Breast epithelium (tissue), 4 donors: ENCODE measurements at places on chromosomes 3 and 15.

- DNase-seq = no peak
- H3K36me3 ChIP-seq = no peaks in the 10 kb centered on the region
- H3K4me3 ChIP-seq = no peak overlapping the region
- H3K4me1 ChIP-seq = no peaks in the 10 kb centered on the region
- H3K27me3 ChIP-seq = no peaks in the 10 kb centered on the region
- no peak overlapping the region for H3K27ac ChIP-seq
These were observed 18.3 kb downstream of the P2RY1 start for GRCh38 chr3:152853196-152853595.

DNA sequence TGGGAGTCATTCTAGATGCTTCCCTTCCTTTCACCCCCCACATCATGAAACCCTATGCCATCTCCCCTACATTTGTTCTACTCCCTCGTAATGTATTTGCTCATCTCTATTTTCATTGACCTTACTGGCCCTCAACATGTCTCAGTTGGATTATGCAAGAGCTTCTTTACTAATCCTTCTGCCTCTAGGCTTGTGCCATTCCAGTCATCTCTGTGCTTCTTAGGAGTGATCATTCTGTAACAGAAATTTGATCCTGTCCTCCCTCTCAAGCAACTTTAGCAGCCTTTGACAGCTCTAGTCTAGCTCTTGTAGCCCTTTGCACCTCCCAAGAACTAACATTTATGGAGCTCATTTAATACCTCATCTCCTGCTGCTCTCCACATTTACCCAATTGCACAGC is 64.7 kb downstream of the ISL2 start:
- H3K27ac ChIP-seq = no peak overlapping the region
- no peak for DNase-seq
- no peaks in the 10 kb centered on the region for H3K4me1 ChIP-seq
- H3K27me3 ChIP-seq = no peaks in the 10 kb centered on the region
- H3K36me3 ChIP-seq = no peaks in the 10 kb centered on the region

GRCh38 chr3:138921316-138922292 is 25.3 kb downstream of the FOXL2 start:
- H3K27ac ChIP-seq = peak overlapping the region; percentile 65
- DNase-seq = no peak
- no peaks in the 10 kb centered on the region for H3K4me1 ChIP-seq
- no peaks in the 10 kb centered on the region for H3K27me3 ChIP-seq
- no peaks in the 10 kb centered on the region for H3K36me3 ChIP-seq

GRCh38 chr15:24745290-24745689 is 69.7 kb downstream of the NPAP1 start:
- no peaks in the 10 kb centered on the region for H3K27me3 ChIP-seq
- H3K27ac ChIP-seq = no peak overlapping the region
- no peak for DNase-seq
- no peaks in the 10 kb centered on the region for H3K36me3 ChIP-seq

- DNase-seq = no peak
- H3K4me3 ChIP-seq = no peak overlapping the region
- H3K36me3 ChIP-seq = no peaks in the 10 kb centered on the region
- H3K4me1 ChIP-seq = no peaks in the 10 kb centered on the region
- no peak overlapping the region for H3K27ac ChIP-seq
- no peaks in the 10 kb centered on the region for H3K27me3 ChIP-seq
These were observed 111.8 kb downstream of the IGF2BP2 start for GRCh38 chr3:185713015-185713414.

DNA sequence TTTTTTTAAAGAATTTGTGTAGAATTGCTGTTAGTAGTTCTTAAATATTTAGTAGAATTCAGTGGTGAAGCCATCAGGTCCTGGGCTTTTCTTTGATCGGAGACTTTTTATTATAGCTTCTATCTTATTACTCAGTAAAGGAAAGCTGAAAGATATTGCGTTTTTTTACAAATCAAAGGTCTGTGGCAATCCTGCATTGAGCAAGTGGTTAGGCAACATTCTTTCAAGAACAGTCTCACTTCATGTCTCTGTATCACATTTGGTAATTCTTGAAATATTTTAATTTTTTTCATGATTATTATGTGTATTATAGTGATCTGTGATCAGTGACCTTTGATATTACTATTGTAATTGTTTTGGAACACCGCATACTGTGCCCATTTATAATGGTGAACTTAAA is 140.8 kb downstream of the UNC13C start:
- H3K4me3 ChIP-seq = no peak overlapping the region
- DNase-seq = no peak
- H3K27ac ChIP-seq = no peak overlapping the region
- H3K27me3 ChIP-seq = no peaks in the 10 kb centered on the region
- no peaks in the 10 kb centered on the region for H3K36me3 ChIP-seq
- H3K4me1 ChIP-seq = no peaks in the 10 kb centered on the region

DNA sequence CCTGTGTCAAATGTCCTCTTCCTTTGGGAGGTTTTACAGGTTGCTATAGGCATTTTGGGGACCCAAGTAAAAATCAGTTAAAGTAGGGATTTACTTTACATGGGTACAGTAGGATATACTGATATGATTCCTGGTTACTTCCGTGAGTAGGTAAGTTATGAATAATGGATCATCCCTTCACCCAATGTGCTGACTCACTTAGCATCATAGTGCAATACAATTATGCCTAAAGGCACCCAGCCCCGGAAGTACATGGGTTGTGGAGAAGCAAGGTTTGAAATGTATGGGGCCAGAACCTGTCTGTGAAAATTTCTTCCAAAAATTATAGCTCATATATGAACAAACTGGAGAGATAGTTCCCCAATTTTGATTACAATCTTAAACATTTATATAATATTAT is 64.0 kb downstream of the GLB1 start:
- H3K4me1 ChIP-seq = no peaks in the 10 kb centered on the region
- DNase-seq = no peak
- no peak overlapping the region for H3K27ac ChIP-seq
- no peak overlapping the region for H3K4me3 ChIP-seq

- no peaks in the 10 kb centered on the region for H3K27me3 ChIP-seq
- no peaks in the 10 kb centered on the region for H3K36me3 ChIP-seq
- H3K27ac ChIP-seq = peak overlapping the region; percentile 48
- no peak for DNase-seq
- H3K4me3 ChIP-seq = no peak overlapping the region
These were observed 39.4 kb upstream of the HACD2 start for GRCh38 chr3:123624302-123624701.

DNA sequence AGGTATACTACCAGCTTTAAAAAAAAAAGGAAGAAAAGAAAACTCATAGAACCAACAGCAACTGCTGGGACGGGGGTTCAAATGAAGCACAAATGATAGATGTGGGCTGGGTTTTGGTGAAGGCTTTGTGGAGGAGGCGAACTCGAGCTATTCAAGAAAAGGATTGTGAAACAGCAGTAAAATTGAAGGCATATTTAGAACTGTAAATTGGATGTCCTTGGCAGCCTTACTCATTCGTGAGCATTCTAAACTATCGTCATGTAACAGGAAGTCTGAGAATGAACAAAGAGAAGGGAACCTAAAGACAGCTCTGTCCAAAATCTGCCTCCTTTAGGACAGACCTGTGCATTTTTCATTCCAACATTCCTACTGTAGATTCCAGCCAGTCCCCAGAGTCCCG is 97.8 kb downstream of the LARS2 start:
- no peak overlapping the region for H3K27ac ChIP-seq
- H3K4me3 ChIP-seq = no peak overlapping the region
- H3K36me3 ChIP-seq = no peaks in the 10 kb centered on the region

- DNase-seq = no peak
- peaks cover 13% of the 10 kb centered on the region for H3K36me3 ChIP-seq
These were observed 12.4 kb downstream of the PPM1M start for GRCh38 chr3:52257911-52258310.

DNA sequence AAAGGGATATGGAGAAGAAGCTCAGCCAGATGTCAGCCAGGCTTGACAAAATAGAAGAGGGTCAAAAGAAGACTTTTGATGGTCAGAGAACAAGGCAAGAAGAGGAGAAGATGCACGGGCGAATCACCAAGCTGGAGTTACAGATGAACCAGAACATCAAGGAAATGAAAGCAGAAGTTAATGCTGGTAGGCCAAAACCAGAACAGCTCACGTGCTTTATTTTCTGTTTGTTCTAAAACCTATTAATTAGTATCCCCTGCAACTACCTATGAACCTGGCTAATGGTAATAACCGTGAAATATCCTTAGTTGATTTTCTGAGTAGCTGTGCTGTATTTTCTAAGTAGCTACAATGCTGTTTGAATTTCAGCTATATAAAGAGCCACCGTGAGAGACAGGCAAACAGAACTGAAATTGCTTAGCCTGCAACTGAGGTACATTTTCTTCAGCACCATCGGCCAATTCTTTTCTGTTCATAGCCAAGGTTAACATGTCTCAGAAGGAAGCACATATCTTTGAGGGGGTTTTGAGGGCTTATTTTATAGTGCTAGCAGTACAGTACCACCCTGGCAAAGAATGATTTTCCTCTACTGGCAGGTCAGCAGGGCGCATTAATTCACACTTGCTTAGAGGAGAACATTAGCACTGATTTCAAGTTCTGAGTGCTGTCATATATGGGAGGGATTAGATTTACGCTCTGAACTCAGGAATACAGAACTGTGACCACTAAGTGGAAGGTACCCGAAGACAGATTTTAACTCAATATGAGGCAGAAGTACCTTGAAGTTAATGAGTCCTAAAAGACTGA is 78.9 kb downstream of the FAM81A start:
- no peaks in the 10 kb centered on the region for H3K36me3 ChIP-seq
- H3K4me3 ChIP-seq = no peak overlapping the region
- H3K27ac ChIP-seq = no peak overlapping the region
- no peaks in the 10 kb centered on the region for H3K27me3 ChIP-seq
- no peak for DNase-seq
- H3K4me1 ChIP-seq = no peaks in the 10 kb centered on the region
